ENCODE measurements at places on chromosomes 12 and 14.

- DNase-seq: no peak
These were observed 5.8 kb downstream of the PTGES3 start for GRCh38 chr12:56682323-56682722.

GRCh38 chr14:95471016-95471415 lies 45.4 kb downstream of the SYNE3 start:
- no peak for DNase-seq

DNA sequence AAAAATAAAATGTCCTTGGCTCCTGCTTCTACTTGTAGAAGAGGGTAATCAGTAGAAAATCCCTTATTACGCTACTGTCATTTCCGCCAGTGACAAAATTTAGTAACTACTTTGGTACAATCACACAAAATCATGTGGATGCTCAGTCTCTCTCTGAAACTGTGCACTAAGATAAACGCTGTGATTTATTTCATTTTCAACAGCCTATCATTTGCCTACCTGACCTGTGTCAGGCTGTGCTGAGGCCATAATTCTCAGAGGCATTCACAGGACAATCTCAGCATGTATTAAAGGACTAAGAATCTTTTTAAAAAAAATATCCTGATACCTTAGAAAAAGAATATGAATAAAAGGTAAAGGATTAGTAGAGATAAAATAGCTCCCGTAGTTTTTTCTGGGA lies 226.0 kb downstream of the RASSF9 start:
- no peak for DNase-seq

DNA sequence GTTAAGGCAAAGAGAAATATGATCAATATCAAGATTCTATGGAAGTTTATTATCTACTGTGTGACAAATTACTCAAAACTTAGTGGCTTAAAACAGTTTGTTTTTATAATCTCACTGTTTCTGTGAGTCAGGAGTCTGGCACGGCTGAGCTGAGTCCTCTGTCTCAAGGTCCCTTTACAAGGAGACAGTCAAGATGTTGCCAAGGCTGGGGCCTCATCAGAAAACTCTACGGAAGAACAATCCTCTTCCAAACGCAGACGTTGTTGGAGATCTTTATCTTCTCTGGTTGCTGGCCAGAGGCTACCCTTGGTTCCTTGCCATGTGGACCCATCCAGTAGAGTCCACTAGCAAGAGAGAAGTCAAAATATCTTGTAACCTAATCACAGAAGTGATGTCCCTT lies 100.6 kb upstream of the CCND2 start:
- no peak for DNase-seq
